ENCODE measurements at places on chromosomes 5 and 9. TPM values are rescaled to one million over a fixed set of nuclear protein-coding genes. Genes with fewer than 3 reads are reported as not detected.

Gene OCLN
- total RNA-seq: 19.0 TPM

Gene HTR1A
- not detected for total RNA-seq

Gene FGF1
- 2.0 TPM for total RNA-seq

Gene GDF9
- 0.14 TPM for total RNA-seq

Gene PAEP
- not detected for total RNA-seq

Gene FAM81B
- not detected for total RNA-seq

Gene ZBTB6
- 4.5 TPM for total RNA-seq

Gene CDC20B
- not detected for total RNA-seq

Gene BRD9
- total RNA-seq: 25.7 TPM

Gene IFNA13
- not detected for total RNA-seq

Gene CDHR2
- total RNA-seq: not detected

Gene ADAMTS2
- total RNA-seq: 0.98 TPM

Gene EIF4E1B
- total RNA-seq: not detected

Gene CTNND2
- total RNA-seq: not detected

Gene SV2C
- 0.14 TPM for total RNA-seq

Gene ADAMTSL2
- total RNA-seq: not detected

Gene IFNE
- 2.9 TPM for total RNA-seq

Gene SLC1A3
- 2.7 TPM for total RNA-seq

Gene REEP2
- 15.8 TPM for total RNA-seq

Gene ZNF462
- total RNA-seq: 15.4 TPM

Gene INSL4
- total RNA-seq: 1.0 TPM

Gene GARIN3
- total RNA-seq: not detected

Gene MROH2B
- total RNA-seq: not detected

Gene HOMER1
- total RNA-seq: 9.2 TPM

Gene TEX48
- not detected for total RNA-seq

Gene OGN
- not detected for total RNA-seq

Gene JADE2
- 29.9 TPM for total RNA-seq

Gene GRIA1
- not detected for total RNA-seq

Gene CDKN2B
- 64.8 TPM for total RNA-seq

Gene CATSPER3
- total RNA-seq: not detected

Gene WDR31
- total RNA-seq: 0.33 TPM

Gene GPX3
- 46.1 TPM for total RNA-seq

Gene IFNB1
- total RNA-seq: not detected

Gene CBY3
- total RNA-seq: not detected

Gene SLC36A3
- not detected for total RNA-seq

Gene TAF11L14
- not detected for total RNA-seq

Gene GDA
- total RNA-seq: 0.33 TPM

Gene SEMA4D
- 3.4 TPM for total RNA-seq

Gene PCDHGB4
- total RNA-seq: 2.2 TPM
